AML-193 (cell line): ENCODE measurements at places on chromosomes 2 and 18.
A peak's percentile ranks its signal among the peaks of the same experiment; 100 is the strongest.

GRCh38 chr2:14960686-14961324, 328.3 kb downstream of the LRATD1 start:
- DNase-seq = no peak

DNA sequence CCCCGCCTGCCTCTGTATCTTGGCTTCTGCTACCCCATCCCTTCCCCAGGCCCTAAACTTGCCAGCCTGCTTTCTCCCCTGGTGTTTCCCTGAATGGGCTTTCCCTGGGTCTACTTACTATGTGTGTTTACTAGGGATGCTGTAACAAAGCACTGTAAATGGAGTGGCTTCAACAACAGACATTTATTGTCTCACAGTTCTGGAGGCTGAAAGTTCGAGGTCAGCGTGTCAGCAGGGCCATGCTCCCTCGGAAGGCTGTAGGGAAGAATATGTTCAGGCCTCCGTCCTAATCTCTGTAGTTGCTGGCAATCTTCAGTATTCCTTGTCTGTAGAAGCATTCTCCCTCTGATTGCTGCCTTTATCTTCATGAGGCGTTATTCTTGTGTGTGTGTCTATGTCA, 113.6 kb downstream of the DDX1 start:
- no peak for DNase-seq

GRCh38 chr2:150548527-150548926, 61.1 kb upstream of the RND3 start:
- DNase-seq = peak; percentile 15

GRCh38 chr2:54298514-54298913, 42.5 kb upstream of the TSPYL6 start:
- no peak for DNase-seq

DNA sequence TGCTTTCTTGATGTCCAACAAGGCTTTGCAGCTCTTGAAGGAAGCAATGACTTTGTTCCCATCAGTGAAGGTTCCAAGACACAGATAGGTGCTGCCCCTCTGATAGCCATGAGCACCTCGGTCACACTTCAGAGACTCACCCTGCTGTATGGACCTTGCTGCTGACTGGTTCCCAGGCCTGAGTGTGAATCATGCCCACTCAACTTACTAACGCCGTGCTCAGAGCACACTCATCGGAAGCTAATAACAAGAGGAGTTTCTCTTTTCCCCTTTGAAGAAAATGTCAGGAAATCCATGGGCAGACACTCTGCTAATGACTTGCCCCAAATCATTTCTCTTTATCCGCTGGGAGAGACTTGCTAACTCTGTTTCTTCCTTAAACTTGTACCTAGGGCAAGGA, 83.8 kb upstream of the ARL4C start:
- no peak for DNase-seq

GRCh38 chr2:54871457-54872107, 148.1 kb downstream of the EML6 start:
- DNase-seq = no peak
